AG04450 (cell line): ENCODE measurements at places on chromosomes 5 and 9.

GRCh38 chr9:114055894-114056293 lies 22.2 kb downstream of the AMBP start:
- DNase-seq, result no peak

GRCh38 chr9:75148561-75148960 lies 60.2 kb downstream of the OSTF1 start:
- DNase-seq, result peak; percentile 84

- no peak for DNase-seq
These were observed 290.2 kb downstream of the ZNF608 start for GRCh38 chr5:124456249-124456648.

- no peak for DNase-seq
These were observed 40.3 kb downstream of the JAK2 start for GRCh38 chr9:5025416-5025815.

GRCh38 chr5:104062621-104063377 lies 500.2 kb upstream of the NUDT12 start:
- DNase-seq, result no peak

DNA sequence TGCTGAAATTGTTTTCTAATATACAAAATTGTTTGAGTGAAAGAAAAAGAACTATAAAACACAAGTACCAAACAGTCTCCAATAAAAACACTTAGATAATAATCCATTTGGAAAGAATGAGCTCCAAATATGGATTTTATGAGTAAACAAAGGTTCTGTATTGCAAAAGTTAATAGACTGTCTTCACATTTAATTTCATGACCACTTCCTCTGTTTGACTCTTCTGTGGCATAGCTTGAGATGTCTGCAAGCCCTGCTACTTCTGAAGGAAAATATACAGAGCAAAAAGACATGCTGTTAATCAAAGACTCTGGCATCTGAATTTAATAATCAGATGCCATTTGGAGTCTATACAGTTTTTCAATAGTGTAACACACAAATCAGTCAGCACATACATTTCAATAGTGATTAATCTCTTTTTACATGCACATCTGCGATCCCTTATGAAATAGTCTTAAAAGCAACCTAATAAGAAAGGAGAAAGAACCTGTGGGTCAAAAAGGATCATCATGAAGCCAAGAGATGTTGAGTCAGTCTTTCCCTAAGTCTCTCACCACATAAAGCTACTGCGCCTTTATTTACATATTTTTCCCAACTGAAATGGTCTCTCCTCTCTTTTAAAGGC lies 165.4 kb upstream of the LHFPL2 start:
- DNase-seq, result no peak

- no peak for DNase-seq
These were observed 38.2 kb upstream of the LPAR1 start for GRCh38 chr9:111076519-111076918.

DNA sequence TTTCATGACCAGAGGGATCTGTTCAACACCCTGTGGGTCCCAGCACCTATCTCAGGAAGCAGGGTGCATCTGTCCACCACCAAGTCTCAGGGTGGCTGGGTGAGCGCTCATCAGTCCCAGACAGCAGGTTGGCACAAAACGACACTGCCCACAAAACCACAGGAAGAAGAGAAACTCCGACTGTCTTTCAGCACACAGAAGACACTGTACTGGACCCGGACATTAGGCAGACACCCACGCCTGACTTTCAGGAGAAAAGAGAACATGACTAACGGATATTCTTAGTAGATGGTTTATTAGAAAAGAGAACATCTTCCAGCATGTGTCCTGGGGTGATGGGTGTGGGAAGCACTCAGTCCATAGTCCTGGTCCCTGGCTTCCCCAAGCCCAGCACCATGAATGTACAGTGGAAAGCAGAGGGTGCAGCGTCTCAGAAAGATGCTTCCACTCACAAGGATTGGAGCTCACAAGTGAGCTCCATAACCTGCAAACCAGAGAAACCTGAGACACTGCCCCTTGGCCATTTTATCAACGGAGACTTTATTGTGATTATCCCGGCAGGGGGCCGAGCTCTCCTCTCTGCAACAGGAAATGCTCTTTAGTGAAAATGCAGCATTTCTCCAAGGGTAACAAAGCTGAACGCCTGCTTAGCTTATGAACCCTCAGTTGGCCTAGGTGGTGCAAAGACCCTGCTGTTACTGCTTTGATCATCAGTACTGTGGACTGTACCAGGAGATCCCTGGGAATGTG lies 35.8 kb upstream of the LCP2 start:
- DNase-seq, result no peak

DNA sequence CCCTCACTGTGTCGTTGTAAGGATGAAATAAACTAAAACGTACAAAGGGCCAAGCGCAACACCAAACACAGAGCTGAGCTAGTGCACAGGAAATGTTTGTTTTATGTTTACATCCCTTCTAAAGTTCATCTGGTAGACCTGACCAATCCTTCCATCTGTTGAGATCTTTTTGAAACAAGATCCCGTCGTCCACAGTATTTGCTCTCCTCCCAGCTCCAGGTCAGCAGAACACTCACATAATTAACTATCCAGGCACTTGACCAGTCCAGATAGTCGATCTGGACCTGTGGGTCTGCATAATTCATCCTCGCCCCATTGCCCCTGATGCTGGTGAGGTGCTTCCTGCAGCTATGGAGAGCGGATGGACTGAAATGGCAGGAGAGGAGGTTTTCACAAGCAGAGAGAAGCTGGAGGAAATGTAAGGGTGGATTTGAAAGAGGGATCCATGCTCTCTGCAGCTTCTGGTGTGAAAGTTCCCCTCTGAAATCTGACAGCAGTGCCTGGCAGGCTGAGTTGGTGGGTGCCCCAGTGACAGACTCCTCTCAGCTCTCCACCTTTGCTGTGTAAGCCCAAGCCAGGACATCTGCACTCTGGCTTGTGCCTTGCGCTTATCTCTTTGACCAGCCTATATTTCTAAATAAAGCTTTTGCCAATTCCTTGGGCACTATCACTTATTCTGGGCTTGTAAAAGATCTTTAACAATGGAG lies 102.4 kb downstream of the TTLL11 start:
- no peak for DNase-seq

DNA sequence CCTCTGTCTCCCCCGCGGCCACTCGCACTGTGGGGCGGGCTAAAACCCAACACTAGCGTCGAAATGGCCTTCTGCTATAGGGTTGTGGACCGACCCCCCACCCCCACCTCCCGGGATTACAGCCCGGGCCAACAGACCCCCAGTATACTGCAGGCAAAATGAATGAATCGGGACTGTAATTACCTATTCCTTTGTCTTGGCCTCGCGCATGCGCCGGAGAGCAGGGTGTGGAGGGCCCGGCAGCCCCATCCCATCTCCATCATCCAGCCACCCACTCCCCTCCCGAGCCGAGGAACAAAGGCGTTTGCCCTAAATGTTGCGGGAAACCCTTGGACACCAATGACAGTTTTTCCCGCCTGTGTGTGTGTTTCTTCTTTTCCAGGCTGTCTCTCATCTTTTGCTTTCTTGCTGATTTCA lies 1.6 kb downstream of the BASP1 start:
- no peak for DNase-seq

- peak; percentile 24 for DNase-seq
These were observed 378.9 kb downstream of the KCTD16 start for GRCh38 chr5:144549580-144549979.
